Stimulated activated CD4-positive, alpha-beta T cell treated with anti-CD3 and anti-CD28 coated beads, Interleukin-4, amount 100 ng/mL, for 48 hours (primary cell): ENCODE measurements at places on chromosomes 13 and 19.

DNA sequence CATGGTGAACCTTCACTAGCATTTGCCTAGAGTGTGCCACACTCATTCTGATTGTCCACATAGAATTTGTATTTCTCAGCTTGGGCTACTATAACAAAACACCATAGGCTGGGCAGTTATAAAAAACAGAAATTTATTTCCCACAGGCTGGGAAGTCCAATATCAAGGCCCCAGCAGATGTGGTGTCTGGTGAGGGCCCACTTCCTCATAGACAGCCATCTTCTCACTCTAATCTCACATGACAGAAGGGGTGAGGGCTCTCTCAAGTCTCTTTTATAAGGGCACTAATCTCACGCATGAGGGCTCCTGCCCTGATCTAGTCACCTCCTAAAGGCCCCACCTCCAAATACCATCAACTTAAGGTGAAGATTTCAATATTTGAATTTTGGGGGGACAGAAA lies 53.6 kb downstream of the LRRC63 start:
- DNase-seq = no peak

DNA sequence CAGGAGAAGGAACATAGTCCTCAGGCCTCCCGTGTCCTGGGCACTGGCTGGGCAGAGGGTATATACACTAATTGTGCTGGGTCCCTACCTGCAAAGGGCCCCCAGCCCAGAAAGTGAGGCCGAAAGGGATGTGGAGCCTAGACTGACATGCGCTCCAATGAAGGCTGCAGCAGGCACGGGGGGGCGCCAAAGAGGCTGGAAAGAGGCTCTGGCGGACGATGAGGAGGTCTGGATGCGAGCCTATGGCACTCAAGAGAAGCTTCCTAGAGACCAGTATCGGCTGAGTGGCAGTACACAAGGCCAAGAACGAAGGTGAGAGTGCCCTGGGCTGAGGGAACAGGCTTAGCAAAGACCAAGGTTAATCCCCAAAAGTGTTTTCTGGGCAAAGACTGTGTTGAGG lies 16.6 kb downstream of the VRK3 start:
- DNase-seq = no peak

DNA sequence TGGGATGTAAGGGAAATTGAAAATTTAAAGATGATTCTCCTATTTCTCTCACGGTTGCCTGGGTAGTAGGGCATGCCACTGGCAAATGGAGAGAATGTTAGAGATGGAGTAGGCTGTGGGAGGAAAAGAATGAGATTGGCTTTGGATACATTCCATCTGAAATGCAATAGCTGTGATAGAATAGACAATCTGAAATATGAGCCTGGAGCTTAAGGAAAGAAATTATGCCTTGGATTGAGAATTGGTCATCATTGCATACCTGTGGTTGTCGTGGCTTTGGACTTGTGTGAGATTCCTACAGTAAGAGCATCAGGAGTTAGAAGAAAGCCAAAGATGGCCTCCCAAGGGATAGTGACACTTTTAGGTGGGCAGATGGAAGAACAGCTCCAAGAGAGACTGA lies 305.1 kb upstream of the SLC10A2 start:
- no peak for DNase-seq

GRCh38 chr13:30053939-30054338 lies 203.5 kb upstream of the UBL3 start:
- DNase-seq = no peak

DNA sequence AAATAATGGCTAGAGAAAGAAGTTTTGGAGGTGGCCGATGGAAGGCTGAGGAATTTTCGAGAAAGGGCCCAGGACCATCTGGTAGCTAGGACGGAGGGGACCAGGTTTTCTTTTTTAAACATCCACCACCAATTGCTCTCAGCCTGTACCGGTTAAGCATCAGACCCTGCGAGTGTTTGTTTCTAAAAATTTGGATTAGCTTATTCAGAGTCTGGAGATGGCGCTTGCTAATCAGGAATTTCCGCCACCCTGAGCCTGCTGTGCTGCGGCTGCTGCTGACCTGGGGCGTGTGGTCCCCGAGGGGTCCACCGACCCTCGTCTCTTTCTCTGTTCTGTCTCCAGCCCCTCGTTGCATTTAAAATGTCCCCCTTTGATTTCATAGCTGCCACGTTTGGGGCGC lies 2.0 kb downstream of the UHRF1 start:
- no peak for DNase-seq

DNA sequence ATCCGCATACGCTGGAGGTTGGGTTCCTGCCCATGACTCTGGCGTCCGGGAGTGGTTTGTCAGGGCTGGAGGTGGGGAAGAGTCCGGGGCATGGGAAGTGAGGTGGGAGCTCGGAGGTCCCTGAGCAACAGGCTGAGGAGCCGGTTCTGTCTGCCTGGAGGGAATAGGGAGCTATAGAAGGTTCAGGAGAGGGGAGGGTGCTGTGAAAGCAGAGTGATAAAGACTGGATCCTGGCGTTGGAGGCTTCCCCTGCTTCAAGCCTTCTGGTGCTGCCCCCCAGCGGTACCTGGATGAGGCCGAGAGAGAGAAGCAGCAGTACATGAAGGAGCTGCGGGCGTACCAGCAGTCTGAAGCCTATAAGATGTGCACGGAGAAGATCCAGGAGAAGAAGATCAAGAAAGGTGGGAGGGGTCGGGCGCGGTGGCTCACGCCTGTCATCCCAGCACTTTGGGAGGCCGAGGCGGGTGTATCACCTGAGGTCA lies 2.6 kb downstream of the HMG20B start:
- no peak for DNase-seq

- no peak for DNase-seq
Observed at GRCh38 chr13:34749046-34749445, 193.0 kb upstream of the NBEA start.

GRCh38 chr13:33164331-33164730 lies 121.2 kb downstream of the STARD13 start:
- no peak for DNase-seq

DNA sequence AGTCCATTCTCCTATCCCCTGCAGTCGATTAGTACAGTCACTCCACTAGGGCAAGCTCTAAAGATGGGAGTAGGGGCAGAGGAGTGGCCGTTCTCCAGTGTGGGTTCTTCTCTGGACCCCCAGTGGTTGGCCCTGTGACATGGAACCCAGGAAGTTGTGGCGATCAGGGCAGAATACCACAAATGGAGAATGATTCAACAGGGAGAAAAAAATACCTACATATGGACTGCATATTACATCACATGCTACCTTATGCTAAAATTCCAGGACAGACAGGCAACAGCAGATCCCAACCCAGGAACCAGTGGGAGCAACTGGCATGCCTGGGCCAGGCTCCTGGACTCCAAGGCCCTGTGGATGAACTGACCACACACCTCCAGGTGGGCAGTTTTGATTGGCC lies 20.4 kb downstream of the POU2F2 start:
- DNase-seq = no peak

DNA sequence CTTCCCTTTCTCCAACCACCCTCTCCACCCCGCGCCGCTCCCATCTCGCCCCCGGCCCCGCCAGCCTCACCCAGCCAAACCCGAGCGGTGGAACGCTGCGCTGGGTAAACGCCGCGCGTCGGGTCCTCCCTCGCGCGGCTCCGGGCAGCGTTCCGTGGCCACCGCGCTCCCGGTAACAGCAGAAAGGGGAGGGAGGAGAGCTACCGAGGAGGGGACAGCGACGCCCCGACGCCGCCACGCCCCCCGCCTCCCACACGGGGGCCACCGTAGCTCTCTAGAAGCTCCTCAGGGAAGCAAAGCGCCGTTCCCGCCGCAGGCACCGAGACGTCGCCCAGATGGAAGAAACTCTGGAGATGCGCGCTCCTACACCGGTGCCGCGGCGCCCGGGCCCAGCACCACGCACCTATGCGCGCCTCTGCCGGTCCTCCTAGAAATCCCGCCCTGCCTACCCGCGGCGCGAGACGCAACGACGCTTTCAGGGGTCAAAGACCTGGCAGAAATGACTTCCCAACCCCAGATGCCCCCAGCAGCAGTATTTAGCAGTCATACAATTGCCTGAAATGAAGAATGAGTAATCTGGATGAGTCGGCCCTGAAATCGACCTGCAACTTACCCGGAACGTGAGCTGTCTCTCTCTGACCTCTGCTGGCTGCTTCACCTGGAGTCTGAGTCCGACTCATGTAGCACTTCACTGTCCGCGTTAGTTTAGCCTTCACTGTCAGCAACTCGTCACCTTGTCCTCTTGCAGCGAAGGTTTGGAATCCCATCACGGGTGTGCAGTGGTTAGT lies at the start of gene RUBCNL:
Gene RUBCNL, minus strand, starts transcription at position 189 of the 788 bp plus-strand sequence. CDS start 14,777 bp downstream, outside the sequence.
- DNase-seq = peak; percentile 26

GRCh38 chr13:113317031-113317430 lies 20.0 kb downstream of the LAMP1 start:
- DNase-seq = no peak

DNA sequence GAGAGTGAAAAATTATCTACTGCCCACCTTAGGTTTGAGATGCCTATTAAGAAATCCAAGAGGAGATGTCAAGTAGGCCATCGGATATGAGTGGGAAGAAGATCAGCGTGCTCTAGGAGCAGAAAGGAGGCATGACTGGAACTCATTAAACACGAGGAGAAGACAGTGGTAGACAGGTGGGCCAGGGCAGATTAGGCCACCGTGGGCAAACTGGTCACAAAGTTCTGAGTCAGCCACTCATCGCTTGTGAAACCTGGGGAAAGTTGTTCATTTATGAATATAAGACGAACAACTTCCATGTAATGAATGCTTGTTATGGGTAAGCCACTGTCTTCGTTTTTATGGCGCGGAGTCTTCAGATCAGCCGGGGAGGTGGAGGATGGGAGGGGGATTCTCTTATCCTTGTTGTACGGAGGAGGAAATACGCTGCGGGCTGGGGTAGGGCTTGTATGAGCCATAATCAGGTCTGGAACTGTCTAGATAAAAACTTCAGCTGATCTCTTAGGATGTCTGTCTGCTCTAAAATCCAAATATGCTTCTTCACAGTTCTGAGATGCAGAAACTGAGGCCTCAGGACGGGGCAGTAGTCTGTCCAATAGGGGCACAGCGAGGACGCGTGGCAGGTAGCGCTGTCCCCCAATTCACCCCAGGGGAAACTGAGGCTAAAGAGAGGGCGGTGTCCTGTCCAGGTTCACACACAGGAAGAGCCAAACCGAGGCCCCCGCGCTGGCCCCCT lies 1.1 kb upstream of the ZNF444 start:
- DNase-seq = no peak

DNA sequence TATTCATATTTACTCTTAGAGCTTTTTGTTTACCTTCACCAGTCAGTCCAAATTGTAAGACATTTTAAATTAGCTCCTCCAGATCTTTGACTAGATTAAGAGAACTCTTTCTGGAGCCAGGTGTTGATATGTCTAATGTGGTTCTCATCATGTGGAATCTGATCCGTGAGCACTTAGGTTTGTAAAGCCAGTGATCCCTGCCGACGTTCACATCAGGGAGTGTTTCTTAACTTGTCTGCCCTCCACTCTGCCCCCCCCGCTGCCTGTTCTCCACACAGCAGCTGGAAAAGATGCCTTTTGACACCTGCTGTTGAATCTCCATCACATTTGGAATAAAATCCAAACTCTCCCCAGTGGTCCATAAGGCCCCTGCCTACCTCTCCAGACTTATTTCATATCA lies 17.7 kb downstream of the METTL21C start:
- no peak for DNase-seq

GRCh38 chr19:1252221-1252820 lies 3.9 kb downstream of the MIDN start:
- peak; percentile 46 for DNase-seq

DNA sequence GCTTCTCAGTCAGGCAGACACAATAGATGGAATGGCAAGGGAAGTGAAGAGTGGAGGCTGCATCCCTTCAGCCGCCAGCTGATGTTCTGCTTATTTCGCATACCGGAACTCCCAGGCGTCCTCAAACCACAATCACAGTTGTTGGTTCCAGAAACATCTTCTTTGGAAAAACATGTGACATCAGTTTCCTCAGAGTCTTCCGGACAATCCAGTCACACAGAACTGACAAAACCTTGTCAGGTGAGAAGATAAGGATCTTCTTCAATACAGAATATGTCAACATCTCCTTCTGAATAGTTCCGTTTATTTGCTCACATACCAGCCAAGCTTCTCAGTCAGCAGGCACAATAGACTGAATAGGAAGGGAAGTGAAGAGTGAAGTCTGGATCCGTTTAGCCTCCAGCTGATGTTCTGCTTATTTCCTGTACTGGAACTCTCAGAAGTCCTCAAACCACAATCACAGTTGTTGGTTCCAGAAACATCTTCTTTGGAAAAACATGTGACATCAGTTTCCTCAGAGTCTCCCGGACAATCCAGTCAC lies 45.1 kb upstream of the CEACAM21 start:
- no peak for DNase-seq

DNA sequence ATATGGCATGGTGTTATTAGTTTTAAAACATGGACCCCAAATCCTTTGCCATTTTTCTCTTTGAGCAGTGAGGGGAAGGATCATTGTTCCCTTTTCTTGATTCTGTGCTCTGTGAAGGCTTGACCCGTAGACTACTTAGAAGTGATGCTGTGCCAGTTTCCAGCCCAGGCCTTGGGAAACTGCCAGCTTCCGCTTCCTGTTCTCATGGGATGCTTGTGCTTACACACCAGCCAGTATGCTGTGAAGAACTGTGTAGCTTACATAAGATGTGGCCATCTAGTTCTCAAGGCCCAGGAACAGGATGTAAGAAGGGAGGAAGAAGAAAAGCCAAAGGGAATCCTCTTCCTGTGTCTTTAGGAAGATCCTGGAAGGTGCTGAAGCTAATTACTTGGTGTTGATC lies 180.9 kb downstream of the PCCA start:
- no peak for DNase-seq

- no peak for DNase-seq
Observed at GRCh38 chr19:948842-949496, 23.1 kb downstream of the ARID3A start.

- no peak for DNase-seq
Observed at GRCh38 chr13:51674276-51674675, 90.0 kb downstream of the WDFY2 start.

DNA sequence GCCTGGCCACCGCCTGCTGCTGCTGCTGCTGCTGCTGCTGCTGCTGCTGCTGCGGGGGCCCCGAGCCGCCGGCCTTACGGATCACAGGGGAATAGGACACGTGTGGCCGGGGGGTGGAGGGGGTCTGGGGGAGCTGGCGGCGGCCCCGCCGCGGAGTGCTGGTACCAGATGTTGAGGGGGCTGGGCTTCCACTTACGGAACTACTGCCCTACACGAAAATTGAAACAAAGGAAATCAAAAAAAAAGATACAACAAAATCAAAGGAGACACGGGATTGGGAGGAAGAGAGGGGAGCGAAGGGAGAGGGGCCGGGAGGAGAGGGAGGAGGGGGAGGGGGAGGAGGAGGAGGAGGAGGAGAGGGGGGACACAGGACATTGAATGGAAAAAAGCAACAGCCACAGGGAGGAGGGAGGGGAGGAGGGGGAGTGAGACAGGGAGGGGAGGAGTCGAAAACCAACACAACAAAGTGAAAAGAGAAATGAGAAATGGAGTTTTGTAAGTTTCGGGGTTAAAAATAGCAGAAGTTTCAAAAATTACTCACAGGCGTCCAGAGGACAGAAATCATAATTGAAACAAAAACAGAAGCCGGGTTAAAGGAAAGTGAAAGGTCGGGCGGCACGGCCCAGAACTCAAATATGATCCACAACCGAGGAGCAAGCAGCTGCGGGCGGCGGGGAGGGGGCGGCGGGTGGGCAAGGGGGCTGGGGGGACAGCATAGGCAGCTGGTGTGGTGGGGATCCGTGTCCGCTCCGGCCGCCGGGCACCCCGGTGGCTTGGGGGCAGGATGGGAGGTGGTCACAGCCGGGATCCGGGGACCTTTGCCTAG lies 57.8 kb downstream of the IER2 start:
- peak; percentile 48 for DNase-seq
